ENCODE measurements at places on chromosomes 2 and 18. TPM values are rescaled to one million over a fixed set of nuclear protein-coding genes. Genes with fewer than 3 reads are reported as not detected.

UGT1A3 gene
- not detected for polyA plus RNA-seq

VPS54 gene
- 42.8 TPM for polyA plus RNA-seq

LOXHD1 gene
- polyA plus RNA-seq, result 0.48 TPM

LHCGR gene
- 0.22 TPM for polyA plus RNA-seq

ABCB11 gene
- polyA plus RNA-seq, result 0.13 TPM

CIB4 gene
- not detected for polyA plus RNA-seq

RND3 gene
- polyA plus RNA-seq, result 55.5 TPM

FBLN7 gene
- polyA plus RNA-seq, result 14.3 TPM

ADD2 gene
- polyA plus RNA-seq, result 5.9 TPM

YES1 gene
- polyA plus RNA-seq, result 70.8 TPM

CWC22 gene
- polyA plus RNA-seq, result 33.5 TPM

HDLBP gene
- polyA plus RNA-seq, result 389 TPM

CHRND gene
- 0.92 TPM for polyA plus RNA-seq

KCNK3 gene
- polyA plus RNA-seq, result 3.6 TPM

FAM228A gene
- 0.70 TPM for polyA plus RNA-seq

NOSTRIN gene
- polyA plus RNA-seq, result 24.2 TPM

GRB14 gene
- 51.7 TPM for polyA plus RNA-seq

POMC gene
- polyA plus RNA-seq, result 5.0 TPM

GRHL1 gene
- polyA plus RNA-seq, result 7.0 TPM

PCGF1 gene
- polyA plus RNA-seq, result 27.8 TPM

MAP3K20 gene
- polyA plus RNA-seq, result 26.9 TPM

GPBAR1 gene
- polyA plus RNA-seq, result 3.0 TPM

OR6B2 gene
- not detected for polyA plus RNA-seq

Data from left renal cortex interstitium (tissue), 4 donors.